ENCODE measurements at places on chromosomes 13 and 19. TPM values are rescaled to one million over a fixed set of nuclear protein-coding genes. Genes with fewer than 3 reads are reported as not detected.

Gene FUT3
- not detected for total RNA-seq

Gene NCR1
- not detected for total RNA-seq

Gene FZR1
- total RNA-seq, result 34.2 TPM

Gene ZNF418
- total RNA-seq, result 1.1 TPM

Gene CA11
- total RNA-seq, result 6.7 TPM

Gene DLEU7
- total RNA-seq, result not detected

Gene SIGLEC9
- total RNA-seq, result not detected

Gene RGL3
- 1.3 TPM for total RNA-seq

Gene RUBCNL
- total RNA-seq, result 0.10 TPM

Gene ENOX1
- 2.3 TPM for total RNA-seq

Gene CYP4F22
- 0.29 TPM for total RNA-seq

Gene DHDH
- 1.6 TPM for total RNA-seq

Gene SYNGR4
- 3.6 TPM for total RNA-seq

Gene PSG2
- 0.05 TPM for total RNA-seq

Gene TNPO2
- 32.2 TPM for total RNA-seq

Gene FGF21
- not detected for total RNA-seq

Gene MBD3L2
- not detected for total RNA-seq

Gene HPN
- total RNA-seq, result 0.06 TPM

Gene GPR18
- not detected for total RNA-seq

Gene SPACA6
- 14.7 TPM for total RNA-seq

Gene ZNF569
- total RNA-seq, result 4.4 TPM

Gene TRPM4
- total RNA-seq, result 8.2 TPM

Gene COL4A1
- 110 TPM for total RNA-seq

Gene C19orf81
- total RNA-seq, result 2.7 TPM

Gene TEX26
- total RNA-seq, result not detected

Gene LACC1
- 3.1 TPM for total RNA-seq

Gene CYP4F2
- total RNA-seq, result 0.17 TPM

Gene ACTMAP
- 18.1 TPM for total RNA-seq

Gene PRR12
- 35.7 TPM for total RNA-seq

Gene PAK4
- 82.4 TPM for total RNA-seq

Gene LRG1
- total RNA-seq, result 0.06 TPM

Gene ZNF221
- 0.51 TPM for total RNA-seq

Gene CACNA1A
- total RNA-seq, result 0.03 TPM
